Cerebellum (tissue), 4 donors: ENCODE measurements at places on chromosomes 7 and 10. TPM values are rescaled to one million over a fixed set of nuclear protein-coding genes. Genes with fewer than 3 reads are reported as not detected.
A peak's percentile ranks its signal among the peaks of the same experiment; 100 is the strongest.

SEMA3D gene
- 39.2 TPM for total RNA-seq

OPN1SW gene
- 0.45 TPM for total RNA-seq

TNS3 gene
- 37.5 TPM for total RNA-seq

WASL gene
- total RNA-seq = 34.0 TPM

AGBL3 gene
- 6.9 TPM for total RNA-seq

GRIFIN gene
- total RNA-seq = not detected

ITPRID1 gene
- total RNA-seq = 0.27 TPM

C7orf57 gene
- total RNA-seq = 2.4 TPM

- DNase-seq = no peak
Measured at GRCh38 chr7:44291733-44292419, 33.5 kb downstream of the CAMK2B start.

- peak; percentile 56 for DNase-seq
Measured at GRCh38 chr7:43721193-43721806, 8.0 kb downstream of the COA1 start.

GRCh38 chr10:113304726-113305125, 248.1 kb upstream of the HABP2 start:
- DNase-seq = no peak

GRCh38 chr7:123681561-123681960, 25.9 kb downstream of the LMOD2 start:
- DNase-seq = no peak

DNA sequence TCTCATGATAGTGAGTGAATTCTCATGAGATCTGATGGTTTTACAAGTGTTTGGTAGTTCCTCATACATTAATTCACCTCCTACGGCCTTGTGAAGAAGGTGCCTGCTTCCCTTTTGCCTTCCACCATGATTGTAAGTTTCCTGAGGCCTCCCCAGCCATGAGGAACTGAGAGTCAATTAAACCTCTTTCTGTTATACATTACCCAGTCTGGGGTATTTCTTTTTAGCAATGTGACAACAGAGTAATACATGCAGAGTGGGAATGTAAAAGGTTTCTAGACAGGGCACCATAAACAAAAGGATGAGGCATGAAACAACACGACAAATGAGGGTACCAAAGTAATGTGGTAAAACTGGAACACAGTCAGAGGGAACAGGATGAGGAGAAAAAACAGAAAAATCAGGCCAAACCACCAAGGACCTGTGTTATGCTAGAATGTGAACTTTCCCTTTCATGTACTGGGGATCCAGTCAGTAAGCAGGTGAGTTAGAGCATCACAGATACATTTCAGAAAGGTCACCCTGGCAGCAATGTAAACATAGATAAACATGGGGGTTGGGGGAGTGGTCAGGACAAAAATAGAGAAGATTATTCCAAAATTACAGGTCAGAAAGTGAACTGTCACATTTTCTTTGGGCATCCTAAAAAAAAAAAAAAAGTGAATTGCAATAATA, 31.9 kb downstream of the ANKRD26 start:
- DNase-seq = no peak

DNA sequence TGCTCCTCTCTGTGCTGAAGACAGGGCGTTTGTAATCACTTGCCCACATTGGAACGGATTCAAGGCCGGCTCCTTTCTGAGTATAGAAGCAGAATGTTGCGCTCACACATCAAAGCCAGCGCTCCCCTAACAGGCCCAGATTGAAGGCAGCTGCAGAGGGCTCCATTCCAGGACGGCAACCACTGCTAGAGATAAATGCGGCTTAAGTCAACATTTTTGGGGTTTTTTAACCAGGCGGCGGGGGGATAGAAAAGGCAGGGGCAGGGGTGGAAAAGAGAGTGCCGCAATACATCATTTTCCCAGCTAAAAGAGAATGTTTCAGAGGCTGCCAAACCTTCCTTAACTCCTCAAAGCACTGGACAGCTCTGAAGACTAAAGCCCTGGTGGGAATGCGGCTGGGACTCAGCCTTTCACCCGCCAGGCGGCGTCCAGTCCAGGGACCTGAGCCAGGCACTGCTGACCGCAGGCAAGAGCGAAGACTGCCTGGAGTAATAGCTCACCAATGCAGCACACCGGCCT, 189.6 kb downstream of the TNS3 start:
- peak; percentile 67 for DNase-seq

- peak; percentile 12 for DNase-seq
Measured at GRCh38 chr7:148699024-148699781, 500 bp downstream of the CUL1 start.

- DNase-seq = no peak
Measured at GRCh38 chr7:4226524-4226882, 455.6 kb upstream of the FOXK1 start.

DNA sequence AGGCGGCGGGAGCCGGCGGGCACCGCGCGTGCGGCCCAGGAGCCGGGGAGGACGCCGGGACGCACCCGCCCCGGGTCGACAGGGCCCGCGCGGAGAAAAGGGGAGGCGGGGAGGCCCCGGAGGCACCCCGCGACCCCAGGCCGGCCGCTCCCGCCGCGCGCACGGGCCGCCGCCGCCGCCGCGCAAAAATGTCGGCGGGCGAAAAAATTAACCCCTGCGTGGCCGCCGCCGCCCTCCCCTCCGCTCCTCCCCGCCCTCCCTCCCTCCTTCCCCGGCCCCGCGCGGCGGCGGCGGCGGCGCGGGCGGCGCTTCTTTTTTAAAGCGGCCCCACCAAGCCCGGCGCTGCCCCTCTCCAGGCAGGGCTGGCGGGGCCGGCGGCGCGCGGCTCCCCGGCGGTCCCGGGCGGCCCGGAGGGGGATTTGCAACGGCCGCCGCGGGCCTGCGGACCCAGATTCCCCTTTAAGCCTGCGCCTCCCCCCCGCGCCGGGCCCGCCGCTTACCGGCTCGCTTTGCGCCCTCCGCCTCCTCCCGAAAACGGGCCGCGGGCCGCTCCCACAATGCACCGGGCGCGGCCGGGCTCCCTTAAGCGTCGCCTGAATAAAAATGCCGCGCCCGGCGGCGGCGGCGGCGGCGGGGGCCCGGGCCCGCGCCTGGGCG, 465 bp downstream of the SEPHS1 start:
- peak; percentile 87 for DNase-seq

DNA sequence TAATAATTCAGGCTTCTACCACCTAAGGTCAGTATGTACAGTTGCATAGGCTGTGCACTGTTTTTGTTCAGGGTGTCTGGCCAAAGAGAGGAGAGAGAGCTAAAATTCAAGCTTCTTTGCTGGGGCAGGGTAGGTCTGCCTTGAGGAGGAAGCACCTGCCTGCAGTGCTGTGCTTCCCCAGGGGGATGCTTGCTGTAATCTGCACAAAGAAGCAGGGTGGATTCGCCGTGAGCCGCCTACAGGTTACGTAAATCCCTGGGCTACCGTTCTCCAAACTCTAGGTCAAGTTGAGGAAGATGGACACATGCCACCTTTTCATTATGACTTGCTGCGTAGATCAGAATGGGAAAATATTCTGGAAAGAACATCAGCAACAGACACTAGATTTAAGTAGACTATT, 543.3 kb downstream of the TNS3 start:
- no peak for DNase-seq

DNA sequence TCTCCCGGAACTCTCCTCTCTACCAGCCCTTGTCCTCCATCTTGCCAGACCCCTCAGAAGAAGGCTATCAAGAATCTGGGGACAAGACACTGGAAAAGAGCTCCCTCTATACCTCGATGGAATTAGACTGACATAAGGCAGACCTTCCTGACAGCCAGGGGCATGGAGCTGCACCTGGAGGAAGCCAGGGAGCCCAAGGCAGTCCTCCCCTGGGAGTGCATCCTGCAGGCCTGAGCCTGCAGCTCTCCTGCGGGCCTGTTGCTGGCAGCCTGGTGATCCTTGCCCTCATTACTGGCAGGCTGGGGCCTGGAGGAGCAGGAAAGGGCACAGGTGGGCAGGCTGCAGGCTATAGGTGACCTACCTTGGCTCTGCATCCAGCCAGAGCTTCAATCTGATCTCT, 323.4 kb downstream of the GRID1 start:
- DNase-seq = no peak

DNA sequence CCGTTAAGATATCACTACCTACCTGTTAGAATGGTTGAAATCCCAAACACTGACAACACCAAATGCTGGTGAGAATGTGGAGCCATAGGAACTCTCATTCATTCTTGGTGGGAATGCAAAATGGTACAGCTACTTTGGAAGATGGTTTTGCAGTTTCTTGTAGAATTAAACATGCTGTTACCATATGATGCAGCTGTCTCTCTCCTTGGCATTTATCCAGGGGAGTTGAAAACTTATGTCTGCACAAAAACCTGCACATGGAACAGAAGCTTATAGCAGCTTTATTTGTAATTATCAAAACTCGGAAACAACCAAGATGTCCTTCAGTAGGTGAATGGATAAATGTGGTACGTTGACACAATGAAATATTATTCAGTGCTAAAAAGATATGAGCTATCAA, 199.5 kb downstream of the BICC1 start:
- DNase-seq = no peak

GRCh38 chr10:73937333-73938043, 26.6 kb downstream of the PLAU start:
- no peak for DNase-seq
